ENCODE measurements at places on chromosomes 7 and 10.

- peak; percentile 50 for DNase-seq
Measured at GRCh38 chr7:106609416-106609815, 51.5 kb downstream of the CCDC71L start.

GRCh38 chr7:47338026-47338425 lies 243.9 kb downstream of the TNS3 start:
- no peak for DNase-seq

GRCh38 chr10:15238555-15239335 lies 70.3 kb upstream of the NMT2 start:
- DNase-seq, result no peak

- DNase-seq, result no peak
Measured at GRCh38 chr10:86389441-86390193, 23.0 kb upstream of the GRID1 start.

GRCh38 chr7:151013733-151014497 lies 10.4 kb downstream of the ATG9B start:
- DNase-seq, result peak; percentile 11

GRCh38 chr7:45574669-45575500 lies 717 bp downstream of the ADCY1 start:
- no peak for DNase-seq

- no peak for DNase-seq
Measured at GRCh38 chr10:23081221-23081750, 14.1 kb upstream of the MSRB2 start.
